ENCODE measurements at places on chromosomes 3 and 15. TPM values are rescaled to one million over a fixed set of nuclear protein-coding genes. Genes with fewer than 3 reads are reported as not detected.

DNA sequence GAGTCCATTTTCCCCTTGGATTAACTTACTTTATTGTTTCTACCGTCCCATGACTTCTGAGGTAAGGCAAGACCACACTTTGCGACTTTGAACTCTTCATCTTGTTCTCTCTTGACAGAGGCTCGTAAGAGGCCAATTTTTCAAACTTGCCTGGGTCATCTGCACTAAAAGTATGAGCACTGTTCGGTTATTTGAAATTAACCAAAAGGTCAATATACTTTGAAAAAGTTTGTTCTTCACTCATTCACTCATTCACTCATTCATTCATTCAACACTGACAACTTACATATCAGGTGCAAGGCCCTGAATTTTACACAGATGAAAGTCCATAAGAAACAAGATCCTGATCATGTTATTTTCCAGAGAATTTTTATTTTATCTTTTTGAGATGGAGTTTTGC, 57.9 kb downstream of the ATP1B3 start:
- no peaks in the 10 kb centered on the region for H3K27me3 ChIP-seq
- no peak overlapping the region for H3K27ac ChIP-seq
- H3K4me1 ChIP-seq: no peaks in the 10 kb centered on the region
- no peak for DNase-seq

- H3K27ac ChIP-seq: no peak overlapping the region
- no peak overlapping the region for H3K4me3 ChIP-seq
- H3K4me1 ChIP-seq: no peaks in the 10 kb centered on the region
- no peak for DNase-seq
- H3K36me3 ChIP-seq: no peaks in the 10 kb centered on the region
- H3K27me3 ChIP-seq: no peaks in the 10 kb centered on the region
Observed at GRCh38 chr15:36622197-36622795, 42.9 kb downstream of the CDIN1 start.

GP5 gene
- 0.21 TPM for total RNA-seq

PRICKLE2 gene
- 4.0 TPM for total RNA-seq

TICRR gene
- total RNA-seq: 41.7 TPM

- H3K4me1 ChIP-seq: no peaks in the 10 kb centered on the region
- H3K27ac ChIP-seq: no peak overlapping the region
Observed at GRCh38 chr15:93706495-93707292, 524.7 kb upstream of the MCTP2 start.

MESP2 gene
- not detected for total RNA-seq

GRCh38 chr3:13162549-13163320, 89.5 kb upstream of the IQSEC1 start:
- no peak overlapping the region for H3K27ac ChIP-seq
- H3K4me3 ChIP-seq: no peak overlapping the region
- no peaks in the 10 kb centered on the region for H3K4me1 ChIP-seq
- DNase-seq: no peak

GRCh38 chr3:186236357-186237020, 125.5 kb downstream of the DGKG start:
- no peak overlapping the region for H3K4me3 ChIP-seq
- H3K4me1 ChIP-seq: peaks cover under 1% of the 10 kb centered on the region
- H3K27ac ChIP-seq: no peak overlapping the region
- H3K36me3 ChIP-seq: no peaks in the 10 kb centered on the region
- DNase-seq: no peak

DNA sequence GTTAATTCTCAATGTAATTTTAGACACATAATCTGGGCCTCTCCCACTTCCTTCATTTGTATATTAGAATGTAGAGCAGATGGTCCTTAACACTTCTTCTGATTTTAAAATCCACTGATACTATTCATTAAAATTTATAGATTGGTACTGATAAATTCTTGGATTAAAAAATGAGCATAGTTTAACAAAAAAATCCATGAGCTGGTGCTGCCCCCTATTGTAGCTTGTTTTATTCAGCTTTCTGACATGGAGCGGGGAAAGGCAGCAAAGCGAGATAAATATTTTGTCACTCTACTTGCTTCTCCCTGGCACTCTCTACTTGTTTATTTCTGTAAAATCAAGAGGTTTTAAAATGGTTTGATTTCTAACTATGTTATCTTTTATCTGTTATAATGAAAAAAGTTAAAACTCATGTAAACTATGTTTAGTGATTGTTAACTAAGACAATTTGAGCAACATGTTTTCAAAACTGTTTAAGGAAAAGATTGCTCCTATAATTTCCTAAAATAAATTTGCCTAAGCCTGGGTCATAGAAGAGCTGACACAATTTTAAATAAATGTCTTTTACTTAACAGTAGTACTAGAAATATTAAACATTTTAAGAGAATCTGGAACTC, 26.5 kb upstream of the PLOD2 start:
- no peak overlapping the region for H3K27ac ChIP-seq
- peak; percentile 68 for DNase-seq
- no peaks in the 10 kb centered on the region for H3K36me3 ChIP-seq
- no peak overlapping the region for H3K4me3 ChIP-seq
- H3K4me1 ChIP-seq: peaks cover 24% of the 10 kb centered on the region

GRCh38 chr3:181892848-181893247, 181.1 kb downstream of the SOX2 start:
- no peak overlapping the region for H3K4me3 ChIP-seq
- no peak for DNase-seq
- H3K27ac ChIP-seq: no peak overlapping the region
- no peaks in the 10 kb centered on the region for H3K36me3 ChIP-seq
- H3K4me1 ChIP-seq: no peaks in the 10 kb centered on the region
